ENCODE measurements at places on chromosomes 3 and 15.

GRCh38 chr3:11116336-11117059, 37.8 kb upstream of the HRH1 start:
- peak; percentile 11 for DNase-seq

DNA sequence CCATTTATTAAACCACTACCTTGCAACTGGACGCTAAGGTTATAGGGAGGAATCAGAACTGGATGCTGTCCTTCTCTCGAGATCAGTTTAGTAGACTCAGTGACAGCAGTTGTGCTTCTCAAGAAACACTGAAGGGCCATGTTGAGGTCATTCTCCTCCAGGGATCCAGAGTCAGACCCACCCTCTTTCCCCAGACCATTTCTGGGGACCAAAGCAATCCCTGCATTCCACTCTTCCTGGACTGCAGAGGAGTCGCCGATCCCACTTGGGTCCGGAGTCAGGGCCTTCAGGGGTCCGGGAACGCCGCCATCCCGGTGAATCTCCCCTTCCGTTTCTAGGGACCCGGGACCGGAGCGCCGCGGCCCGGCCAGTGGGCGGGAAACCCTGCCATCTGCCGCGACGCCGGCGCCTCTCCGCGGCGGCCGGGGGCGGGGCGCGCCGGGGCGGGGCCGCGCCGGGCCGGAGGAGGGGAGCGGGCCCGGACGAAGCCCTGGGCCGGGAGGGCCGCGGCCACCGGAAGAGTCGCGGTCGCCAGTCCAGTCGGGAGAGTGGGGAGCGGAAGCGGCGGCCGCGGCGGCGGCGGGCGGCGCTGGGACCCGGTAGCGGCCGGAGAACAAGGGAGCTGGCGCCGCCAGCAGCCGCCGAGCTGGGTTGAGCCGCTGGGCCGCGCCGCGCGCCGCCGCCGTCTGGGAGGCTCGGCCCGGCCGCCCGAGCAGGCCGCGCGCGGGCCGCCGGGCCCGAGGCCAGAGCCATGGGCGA, at the start of gene DVL3:
TSS of gene DVL3 (plus strand) at position 493 of the 759 bp plus-strand sequence. CDS start at position 752, 259 bp downstream.
- peak; percentile 64 for DNase-seq

- DNase-seq: no peak
These were observed 327.4 kb downstream of the NAALADL2 start for GRCh38 chr3:175186511-175186910.

DNA sequence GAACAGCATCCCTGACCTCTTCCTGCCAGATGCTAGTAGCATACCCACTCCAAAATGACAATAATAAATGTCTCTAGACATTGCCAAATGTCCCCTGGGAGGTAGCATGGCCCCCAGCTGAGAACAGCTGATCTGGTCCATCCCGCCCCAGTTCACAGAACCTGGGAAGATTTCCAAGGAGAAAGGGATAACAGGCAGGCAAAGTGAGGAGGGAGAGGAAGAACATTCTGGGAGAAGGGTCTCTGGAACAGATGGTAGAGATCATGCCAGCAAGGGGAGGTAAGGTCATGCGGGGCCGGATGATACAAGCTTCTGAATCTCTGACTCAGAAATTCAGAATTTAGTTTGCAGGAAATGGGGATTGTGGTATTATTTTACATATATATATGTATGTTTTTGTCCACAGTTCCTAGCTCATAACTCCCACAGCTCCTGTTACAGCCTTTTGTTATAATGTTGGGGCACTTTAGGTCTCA, 192.7 kb downstream of the SUCLG2 start:
- DNase-seq: peak; percentile 75

DNA sequence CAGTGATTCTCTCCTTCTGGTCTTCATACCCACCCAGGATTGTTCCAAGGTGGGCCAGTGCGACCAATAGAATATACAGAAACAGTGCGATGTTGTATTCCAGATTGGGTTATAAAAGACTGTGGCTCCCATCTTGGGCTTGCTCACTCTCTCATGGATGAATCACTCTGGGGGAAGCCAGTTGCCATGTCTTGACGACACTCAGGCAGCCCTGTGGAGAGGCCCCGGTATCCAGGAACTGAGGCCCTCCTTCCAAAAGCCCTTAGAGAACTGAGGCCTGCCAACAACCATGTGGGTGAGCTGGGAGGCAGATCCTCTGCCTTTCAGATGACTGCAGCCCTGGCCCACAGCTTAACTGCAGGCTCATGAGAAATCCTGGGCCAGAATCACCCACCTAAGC, 57.2 kb downstream of the SH3GL3 start:
- peak; percentile 1 for DNase-seq

DNA sequence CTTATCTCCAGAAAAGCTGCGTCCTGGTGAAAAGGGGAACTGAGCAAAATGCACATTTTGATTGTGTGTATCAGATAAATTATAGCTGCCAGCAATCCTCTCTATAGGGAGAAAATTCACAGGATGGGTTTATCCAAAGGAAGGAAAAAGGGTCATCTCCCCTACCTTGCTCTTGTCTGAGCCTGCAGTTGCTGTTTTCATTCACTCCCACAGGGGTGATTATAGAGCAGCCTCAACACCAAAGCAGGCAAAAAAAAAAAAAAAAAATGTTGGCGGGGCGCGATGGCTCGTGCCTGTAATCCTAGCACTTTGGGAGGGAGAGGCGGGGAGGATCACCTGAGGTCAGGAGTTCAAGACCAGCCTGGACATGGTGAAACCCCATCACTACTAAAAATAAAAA, 333.7 kb downstream of the ROBO2 start:
- no peak for DNase-seq

- DNase-seq: peak; percentile 93
These were observed 43.0 kb downstream of the FLNB start for GRCh38 chr3:58051196-58051595.

DNA sequence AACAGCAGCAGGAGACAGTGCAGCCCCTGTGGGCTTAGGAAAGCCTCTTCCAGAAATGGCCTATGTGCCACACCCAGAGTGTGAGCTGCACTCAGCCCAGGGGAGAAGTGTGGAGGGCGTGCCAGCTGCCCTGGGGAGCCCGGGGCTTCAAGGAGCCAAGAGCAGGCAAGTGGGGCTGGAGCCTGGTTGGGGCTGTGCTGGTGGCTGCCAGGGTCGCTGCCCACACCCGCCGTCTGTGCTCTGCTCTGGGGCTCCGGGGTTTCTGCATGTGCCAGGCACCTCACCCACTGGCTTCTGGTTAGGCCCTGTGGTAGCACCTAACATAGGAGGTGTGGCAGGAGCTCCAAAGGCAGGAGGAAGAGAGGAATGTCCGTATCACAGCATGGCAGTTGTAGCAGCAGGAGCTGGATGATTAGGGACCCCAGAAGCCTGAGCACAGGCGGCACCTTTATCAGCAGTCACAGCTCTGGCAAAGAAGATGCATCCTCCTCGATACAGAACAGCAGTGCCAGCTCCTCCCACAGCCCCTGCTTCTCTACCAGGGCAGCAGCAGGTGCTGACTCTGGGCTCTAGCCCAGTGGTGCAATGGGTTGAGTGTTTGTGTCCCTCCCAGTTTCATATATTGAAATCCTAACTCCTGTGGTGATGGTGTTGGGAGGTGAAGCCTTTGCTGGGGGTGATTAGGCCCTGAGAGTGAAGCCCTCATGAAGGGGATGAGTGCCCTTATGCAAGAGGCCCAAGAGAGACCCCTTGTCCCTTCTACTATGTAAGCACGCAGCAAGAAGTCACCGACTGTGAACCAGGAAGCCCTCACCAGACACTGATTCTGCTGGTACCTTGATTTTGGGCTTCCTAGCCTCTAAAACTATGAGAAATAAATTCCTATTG, 70.0 kb upstream of the KLF13 start:
- no peak for DNase-seq
